ENCODE measurements at places on chromosomes 12 and 14.

DNA sequence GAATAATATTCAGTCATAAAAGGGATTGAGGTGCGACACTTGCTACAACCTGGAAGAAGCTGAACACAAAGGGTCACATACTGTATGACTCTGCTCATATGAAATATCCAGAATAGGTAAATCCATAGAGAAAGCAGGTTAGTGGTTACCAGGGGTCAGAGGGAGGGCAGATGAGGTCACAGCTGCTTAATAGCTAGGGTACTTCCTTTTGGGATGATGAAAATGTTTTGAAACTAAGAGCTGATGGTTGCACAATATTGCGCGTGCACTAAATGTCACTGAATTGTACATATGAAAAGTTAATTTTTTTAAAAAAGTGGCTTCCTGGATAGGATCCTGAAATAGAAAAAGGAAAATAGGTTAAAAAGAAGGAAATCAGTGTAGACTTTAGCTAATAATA, 23.8 kb downstream of the NEUROD4 start:
- no peak for DNase-seq

GRCh38 chr12:52019113-52019770, 12.5 kb downstream of the TAMALIN start:
- no peak for DNase-seq

DNA sequence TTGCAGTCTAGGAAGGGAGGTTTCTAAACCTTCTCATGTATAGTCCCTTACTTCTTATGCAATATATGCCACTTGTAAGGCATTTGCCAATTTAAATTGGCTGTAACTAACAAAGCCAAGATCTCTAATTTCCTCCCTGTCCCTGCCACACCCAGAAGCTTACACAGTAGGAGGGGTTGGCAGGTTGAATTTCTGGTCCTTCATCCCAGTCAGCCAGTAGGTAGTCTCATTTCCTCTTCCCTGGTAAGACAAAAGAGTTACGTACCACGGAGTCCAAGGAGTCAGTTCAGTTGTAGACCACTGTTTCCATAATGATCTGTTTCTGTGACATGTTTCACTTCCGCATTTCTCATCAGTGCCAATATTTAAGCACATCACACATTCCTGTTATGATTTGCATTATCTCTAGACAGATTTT, 47.0 kb upstream of the PLBD1 start:
- DNase-seq = no peak

- DNase-seq = no peak
These were observed 170.6 kb downstream of the CCDC59 start for GRCh38 chr12:82187595-82187994.

- no peak for DNase-seq
These were observed 8.4 kb upstream of the OR4K13 start for GRCh38 chr14:20044243-20044642.

DNA sequence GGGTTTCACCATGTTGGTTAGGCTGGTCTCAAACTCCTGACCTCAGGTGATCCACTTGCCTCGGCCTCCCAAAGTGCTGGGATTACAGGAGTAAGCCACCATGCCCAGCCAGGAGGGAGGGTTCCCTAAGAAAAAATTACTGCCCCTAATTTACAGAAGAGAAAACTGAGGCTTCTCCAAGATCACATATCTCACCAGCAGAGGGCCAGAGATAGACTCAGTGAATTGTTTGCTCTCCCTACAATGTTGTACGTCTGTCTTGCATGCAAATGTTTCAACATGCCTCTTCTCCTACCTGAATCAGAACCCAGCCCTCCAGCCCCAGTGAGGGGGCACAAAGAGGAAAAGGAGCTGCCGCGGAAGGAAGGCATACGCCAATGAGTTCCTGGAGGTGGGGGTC, 48.3 kb upstream of the TMEM263 start:
- no peak for DNase-seq

Measured in left lung (tissue), 14 donors.